ENCODE measurements at places on chromosomes 6 and 20.

DNA sequence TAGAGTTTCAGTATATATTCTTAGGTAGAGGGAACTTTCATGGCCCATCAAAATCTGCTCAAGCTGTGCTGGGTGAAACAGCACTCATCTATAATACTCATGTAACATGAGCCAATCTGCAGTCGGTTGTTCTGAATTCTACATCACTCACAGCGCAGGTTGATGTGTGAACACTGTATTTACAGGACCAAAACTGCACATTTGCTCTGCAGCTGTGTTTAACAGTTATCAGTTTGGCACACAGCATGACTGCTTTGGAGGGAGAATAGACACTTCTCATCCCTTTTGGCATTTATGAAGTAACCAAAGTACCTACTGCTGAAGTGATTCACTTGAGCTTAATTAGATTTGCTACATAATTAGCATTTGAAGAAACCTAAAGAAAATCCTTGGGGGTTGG lies 225.1 kb downstream of the BCKDHB start:
- no peak for DNase-seq

DNA sequence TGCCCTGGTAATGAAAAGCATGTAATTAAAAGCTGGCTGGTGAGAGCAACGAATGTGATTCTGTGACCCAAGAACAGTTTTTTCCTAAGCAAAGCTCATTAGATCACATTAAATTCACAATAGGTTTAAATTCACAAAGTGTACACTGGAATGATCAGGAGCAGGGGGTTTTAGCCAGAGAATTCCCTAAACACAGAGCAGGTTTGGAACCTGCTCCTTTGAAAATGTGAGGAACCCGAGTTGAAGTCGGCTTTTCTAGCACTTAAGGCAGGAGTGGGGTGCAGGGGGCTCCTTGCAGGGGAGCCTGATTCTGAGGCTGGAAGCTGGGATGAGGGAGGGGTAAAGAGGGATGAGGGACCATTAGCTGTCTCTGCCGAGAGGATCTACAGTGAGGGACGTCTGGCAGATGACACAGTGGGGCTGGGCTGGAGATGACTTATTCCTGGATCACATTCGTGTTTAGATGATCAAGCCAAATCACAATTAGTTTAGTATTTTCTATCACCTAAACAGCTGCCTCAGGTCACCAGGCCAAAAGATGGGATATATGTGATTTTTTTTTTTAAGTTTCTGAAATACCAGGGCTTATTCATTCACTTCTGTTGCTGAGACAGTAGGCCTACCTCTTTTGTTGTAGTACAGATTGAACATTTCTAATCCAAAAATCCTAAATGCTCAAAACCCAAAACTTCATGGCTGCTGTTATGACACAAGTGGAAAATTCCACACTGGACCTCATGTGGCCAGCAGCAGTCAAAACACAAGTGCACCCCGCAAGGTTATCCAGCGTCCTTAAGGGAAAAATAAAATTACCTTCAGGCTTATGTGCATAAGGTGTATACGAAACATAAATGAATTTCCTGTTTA lies 93.1 kb upstream of the HIVEP1 start:
- no peak for DNase-seq

DNA sequence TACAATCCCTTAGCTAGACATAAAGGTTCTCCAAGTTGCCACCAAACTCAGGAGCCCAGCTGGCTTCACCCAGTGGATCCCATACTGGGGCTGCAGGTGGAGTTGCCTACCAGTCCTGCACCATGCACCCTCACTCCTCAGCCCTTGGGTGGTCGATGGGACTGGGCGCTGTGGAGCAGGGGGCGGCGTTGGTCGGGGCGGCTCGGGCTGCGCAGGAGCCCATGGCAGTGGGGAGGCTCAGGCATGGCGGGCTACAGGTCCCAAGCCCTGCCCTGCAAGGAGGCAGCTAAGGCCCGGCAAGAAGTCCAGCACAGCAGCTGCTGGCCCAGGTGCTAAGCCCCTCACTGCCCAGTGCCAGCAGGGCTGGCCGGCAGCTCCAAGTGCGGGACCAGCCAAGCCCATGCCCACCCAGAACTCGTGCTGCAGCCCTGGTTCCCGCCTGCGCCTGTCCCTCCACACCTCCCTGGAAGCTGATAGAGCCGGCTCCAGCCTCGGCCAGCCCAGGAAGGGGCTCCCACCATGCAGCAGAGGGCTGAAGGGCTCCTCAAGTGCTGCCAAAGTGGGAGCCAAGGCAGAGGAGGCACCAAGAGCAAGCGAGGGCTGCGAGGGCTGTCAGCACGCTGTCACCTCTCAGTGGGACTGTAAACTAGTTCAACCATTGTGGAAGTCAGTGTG lies 912.1 kb downstream of the PHF3 start:
- no peak for DNase-seq

DNA sequence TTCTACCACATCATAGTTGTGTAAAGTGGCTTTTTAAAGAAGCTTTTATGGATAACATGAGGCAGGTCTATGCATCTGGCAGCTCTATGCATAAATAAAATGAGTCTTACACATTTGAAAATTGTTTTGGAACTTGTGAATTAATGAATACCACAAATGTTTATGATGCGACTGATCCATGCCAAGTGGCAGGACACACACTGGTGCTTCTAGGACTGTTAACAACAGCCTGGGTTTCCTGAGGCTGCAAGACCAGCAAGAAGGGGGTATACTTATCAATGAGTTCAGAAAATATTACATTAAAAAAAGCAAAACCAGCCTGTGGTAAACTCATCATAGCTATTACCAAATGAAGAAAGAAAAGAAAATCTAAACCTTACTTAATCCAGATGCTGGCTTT lies 212.9 kb upstream of the PDE10A start:
- no peak for DNase-seq

GRCh38 chr6:34178357-34179105 lies 32.6 kb upstream of the GRM4 start:
- DNase-seq = no peak

GRCh38 chr6:67009818-67010217 lies 1302.8 kb upstream of the EYS start:
- DNase-seq = no peak

Data from stimulated activated CD8-positive, alpha-beta memory T cell treated with anti-CD3 and anti-CD28 coated beads, Interleukin-4, amount 100 ng/mL, for 1 hour (primary cell).